GM23338 (cell line): ENCODE measurements at places on chromosomes 6 and 20.
A peak's percentile ranks its signal among the peaks of the same experiment; 100 is the strongest.

DNA sequence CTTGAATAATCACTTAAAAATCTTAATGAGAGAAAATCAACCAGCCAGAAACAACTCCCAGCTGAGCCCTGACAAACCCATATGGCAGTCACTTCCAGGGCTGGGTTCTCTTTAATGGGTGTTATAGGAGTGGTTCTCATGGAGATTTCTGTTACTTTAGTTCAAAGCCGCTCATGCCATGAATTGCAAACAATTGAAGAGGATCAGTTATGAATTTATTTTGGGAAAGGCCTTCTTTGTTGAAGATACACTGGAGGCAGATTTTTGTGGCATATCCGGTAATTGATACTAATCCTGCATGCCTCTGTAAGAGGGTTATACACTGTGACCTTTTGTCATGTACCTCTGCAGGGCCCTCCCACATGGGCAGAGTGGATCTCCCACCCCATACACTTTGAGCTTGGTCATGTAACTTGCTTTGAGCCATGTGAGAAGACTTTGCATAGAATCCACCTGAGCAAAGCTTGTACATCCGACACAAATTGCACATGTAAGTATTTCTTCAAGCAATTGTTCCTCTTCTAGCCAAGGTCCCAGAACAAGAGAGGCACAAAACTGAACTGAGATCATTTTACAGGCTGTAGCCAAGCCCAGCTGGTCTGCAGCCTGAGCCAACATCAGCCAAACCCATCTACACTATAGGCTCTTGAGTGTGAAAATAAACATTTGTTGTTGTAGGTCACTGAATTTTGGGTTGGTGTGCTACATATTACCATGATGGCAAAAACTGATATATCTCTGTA, 492.3 kb downstream of the PREX1 start:
- H3K4me1 ChIP-seq: peaks cover 14% of the 10 kb centered on the region; the same call in 1 of the 2 replicates
- no peaks in the 10 kb centered on the region for H3K27me3 ChIP-seq
- H3K4me3 ChIP-seq: no peak overlapping the region

DNA sequence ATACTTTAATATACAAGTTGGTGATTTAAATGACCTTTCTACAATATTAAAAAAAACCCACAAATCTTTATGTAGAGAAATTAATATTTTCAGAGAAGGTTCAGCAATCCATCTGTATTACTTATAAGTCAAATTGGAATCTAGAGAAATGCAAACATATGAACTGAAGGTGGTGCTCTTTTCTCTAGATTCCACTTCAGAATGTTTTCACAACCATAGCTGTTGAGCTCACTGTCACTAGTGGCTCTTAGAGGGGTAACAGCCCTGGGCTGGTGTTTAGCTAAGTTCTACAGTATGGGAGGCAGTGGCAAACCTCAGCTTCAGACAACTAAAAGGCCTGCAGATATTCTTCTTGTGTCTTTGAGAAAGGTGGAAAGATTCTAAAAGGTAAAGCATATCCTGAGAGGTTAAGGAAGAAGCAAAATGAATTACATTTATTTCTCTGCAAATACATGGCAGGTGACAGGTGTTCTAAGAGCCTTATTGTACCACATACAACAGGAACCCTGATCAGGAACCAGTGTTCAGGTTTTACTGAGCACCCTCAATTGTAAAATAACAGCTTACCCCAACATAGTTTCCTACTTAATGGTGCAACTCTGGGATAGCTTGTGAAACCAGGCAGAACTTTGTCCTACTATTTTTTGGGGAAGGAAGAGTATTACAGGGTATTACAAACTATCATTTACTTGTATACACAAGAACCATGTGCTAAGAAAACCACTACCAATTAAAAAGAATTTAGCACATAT, 56.6 kb upstream of the SAMHD1 start:
- no peak overlapping the region for H3K4me3 ChIP-seq
- no peaks in the 10 kb centered on the region; the same call in 1 of the 2 replicates for H3K36me3 ChIP-seq
- H3K4me1 ChIP-seq: no peaks in the 10 kb centered on the region
- no peaks in the 10 kb centered on the region for H3K27me3 ChIP-seq

DNA sequence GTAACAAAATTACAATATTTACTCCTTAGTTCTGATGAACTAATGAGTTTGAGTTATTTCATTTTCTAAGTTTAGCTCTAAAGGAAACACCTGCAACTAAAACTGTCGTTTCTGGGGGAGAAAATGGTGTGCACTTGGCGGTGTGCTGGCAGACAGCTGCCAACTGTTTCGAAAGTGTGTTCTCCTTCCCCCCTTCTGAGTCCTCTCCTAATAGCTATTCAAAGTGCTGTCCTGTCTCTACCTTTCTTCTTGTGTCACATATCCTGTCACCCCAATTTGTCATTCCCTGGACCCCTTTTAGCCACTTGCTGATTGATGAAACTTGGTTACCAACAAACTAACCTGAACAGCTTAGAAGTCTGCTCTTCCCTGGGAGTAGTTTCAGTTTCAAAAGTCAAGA, 4.9 kb upstream of the UBE2J1 start:
- H3K36me3 ChIP-seq: no peaks in the 10 kb centered on the region
- no peak for DNase-seq
- H3K27ac ChIP-seq: no peak overlapping the region
- peaks cover 15% of the 10 kb centered on the region for H3K27me3 ChIP-seq
- no peak overlapping the region for H3K4me3 ChIP-seq
- 0 out of 2 replicates have a peak, but pooled peaks cover 4% of the 10 kb centered on the region for H3K4me1 ChIP-seq

DNA sequence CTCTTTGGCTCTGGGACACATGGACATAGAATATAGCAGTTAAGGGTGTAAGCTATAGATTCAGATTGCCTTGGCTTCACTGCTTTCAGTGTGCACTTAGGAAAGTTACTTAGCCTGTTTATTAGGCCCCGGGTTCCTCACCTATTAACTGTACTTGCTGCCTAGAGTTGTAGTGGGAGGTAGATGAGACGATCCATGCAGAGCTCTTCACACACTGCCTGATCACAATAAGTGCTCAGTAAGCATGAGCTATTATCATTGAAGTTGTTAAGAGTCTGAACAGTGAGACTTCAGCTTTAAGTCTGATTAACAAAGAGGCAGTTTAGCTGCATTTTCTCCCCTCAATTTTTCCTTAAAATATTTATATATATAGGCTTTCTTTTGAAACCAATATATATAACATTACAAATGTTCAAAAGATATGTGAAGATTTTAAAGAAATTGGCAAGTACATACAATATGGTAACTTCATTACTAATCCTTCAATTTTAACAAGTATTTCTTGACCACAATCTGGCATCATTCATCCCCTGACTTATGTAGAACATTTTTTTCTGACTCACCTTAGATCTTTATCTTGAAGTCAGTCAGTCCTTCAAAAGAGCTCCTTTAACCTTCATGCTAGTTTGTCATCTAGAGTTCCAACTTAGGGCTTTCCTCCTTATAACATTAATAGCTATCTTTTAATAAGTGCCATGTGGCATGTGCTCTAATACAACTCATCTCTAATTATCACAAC, 20.5 kb upstream of the SUPT3H start:
- no peak for DNase-seq
- H3K27me3 ChIP-seq: no peaks in the 10 kb centered on the region
- no peak overlapping the region for H3K27ac ChIP-seq

DNA sequence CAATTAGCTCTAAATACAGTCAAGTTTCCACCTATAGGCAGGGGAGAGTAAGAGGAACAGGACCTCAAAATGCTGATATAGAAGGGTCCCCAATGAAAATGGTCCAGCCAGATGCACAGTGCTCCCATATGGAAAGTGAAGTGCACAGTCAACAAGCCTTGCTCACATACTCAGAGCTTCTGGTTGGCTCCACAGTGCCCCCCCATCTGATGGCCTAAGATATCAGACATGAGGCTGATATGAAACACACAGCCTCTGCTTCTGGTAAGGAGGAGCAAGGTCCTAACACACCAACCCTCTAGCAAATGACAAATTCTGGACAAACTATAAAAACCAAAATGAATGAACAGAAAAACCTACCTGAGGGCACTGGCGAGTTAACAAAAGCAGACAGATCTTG, 111.4 kb upstream of the EMILIN3 start:
- H3K27ac ChIP-seq: no peak overlapping the region
- no peaks in the 10 kb centered on the region; the same call in 1 of the 2 replicates for H3K36me3 ChIP-seq
- no peak overlapping the region for H3K4me3 ChIP-seq
- no peak for DNase-seq
- H3K27me3 ChIP-seq: no peaks in the 10 kb centered on the region

DNA sequence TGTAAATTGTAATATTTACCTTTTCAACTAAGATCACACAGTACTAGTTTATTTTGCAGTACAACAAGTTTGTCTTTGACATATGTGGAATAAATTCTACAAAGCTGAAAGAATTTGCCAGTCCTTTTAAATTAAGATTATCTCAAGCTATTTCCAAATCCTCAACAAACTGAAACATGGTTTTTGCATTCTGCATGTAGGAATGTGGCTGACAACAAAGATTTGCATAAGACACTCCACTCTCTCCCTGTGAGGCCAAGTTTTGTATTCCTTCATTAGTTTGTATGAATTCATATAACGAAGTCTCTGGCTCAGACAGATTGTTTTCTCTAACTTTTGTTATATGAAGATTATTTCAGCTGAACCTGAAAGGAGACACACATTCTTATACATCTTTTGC, 124.1 kb upstream of the THEMIS start:
- no peaks in the 10 kb centered on the region for H3K27me3 ChIP-seq

DNA sequence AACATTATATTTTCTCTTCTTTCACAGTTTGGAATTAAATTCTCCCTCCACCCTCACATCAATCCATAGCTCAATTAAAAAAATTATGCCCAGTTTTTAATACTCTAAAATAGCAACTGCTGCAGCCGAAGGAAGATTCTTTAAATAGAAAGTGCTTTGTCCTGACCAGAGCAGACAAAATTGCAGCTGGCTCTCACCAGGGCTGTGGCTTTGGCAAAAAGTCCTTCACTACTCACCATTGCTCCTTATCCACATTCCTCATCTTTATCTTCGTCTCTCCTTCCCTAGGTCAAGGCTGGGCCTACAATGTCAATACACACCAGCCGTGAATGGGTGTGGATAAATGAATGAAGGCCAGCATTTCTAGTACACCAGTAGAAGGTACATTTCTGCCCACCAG, 107.9 kb upstream of the VGLL2 start:
- H3K36me3 ChIP-seq: no peaks in the 10 kb centered on the region
- H3K27me3 ChIP-seq: no peaks in the 10 kb centered on the region
- no peak overlapping the region for H3K4me3 ChIP-seq
- H3K27ac ChIP-seq: no peak overlapping the region
- no peaks in the 10 kb centered on the region for H3K4me1 ChIP-seq
- DNase-seq: no peak

GRCh38 chr6:48016020-48016755, 94.8 kb downstream of the PTCHD4 start:
- no peak overlapping the region for H3K27ac ChIP-seq
- no peaks in the 10 kb centered on the region for H3K27me3 ChIP-seq
- H3K4me3 ChIP-seq: no peak overlapping the region
- no peaks in the 10 kb centered on the region for H3K4me1 ChIP-seq
- no peaks in the 10 kb centered on the region for H3K36me3 ChIP-seq
- no peak for DNase-seq

GRCh38 chr6:160412993-160413392, 64.8 kb downstream of the SLC22A3 start:
- no peak overlapping the region for H3K4me3 ChIP-seq
- no peaks in the 10 kb centered on the region for H3K27me3 ChIP-seq
- no peak for DNase-seq

GRCh38 chr6:47323321-47323720, 13.6 kb upstream of the TNFRSF21 start:
- no peaks in the 10 kb centered on the region for H3K36me3 ChIP-seq
- H3K4me3 ChIP-seq: no peak overlapping the region
- no peaks in the 10 kb centered on the region for H3K27me3 ChIP-seq
- peaks cover 10% of the 10 kb centered on the region for H3K4me1 ChIP-seq
- H3K27ac ChIP-seq: no peak overlapping the region
- no peak for DNase-seq

- H3K4me1 ChIP-seq: peaks cover 4% of the 10 kb centered on the region
- H3K27ac ChIP-seq: no peak overlapping the region
- no peaks in the 10 kb centered on the region for H3K36me3 ChIP-seq
Observed at GRCh38 chr6:6714118-6714897, 125.8 kb downstream of the LY86 start.

- no peak overlapping the region for H3K27ac ChIP-seq
- peaks cover 15% of the 10 kb centered on the region for H3K4me1 ChIP-seq
- no peaks in the 10 kb centered on the region for H3K27me3 ChIP-seq
- H3K4me3 ChIP-seq: no peak overlapping the region
- DNase-seq: peak; percentile 28
- H3K36me3 ChIP-seq: no peaks in the 10 kb centered on the region
Observed at GRCh38 chr6:37492991-37493660, 6.6 kb downstream of the CCDC167 start.

GRCh38 chr20:5950271-5951031, at the start of the genes MCM8 and TRMT6:
Gene MCM8, plus strand, starts transcription at chr20:5950652. Its CDS starts 1,364 bp downstream, at chr20:5952016.
Gene TRMT6, minus strand, starts transcription at chr20:5950533. Its CDS starts 128 bp downstream, at chr20:5950405.
- DNase-seq: peak; percentile 98
- H3K36me3 ChIP-seq: peaks cover 34% of the 10 kb centered on the region
- peak within 1 kb of the TSS; percentile 59 for H3K4me3 ChIP-seq
- no peaks in the 10 kb centered on the region for H3K27me3 ChIP-seq

DNA sequence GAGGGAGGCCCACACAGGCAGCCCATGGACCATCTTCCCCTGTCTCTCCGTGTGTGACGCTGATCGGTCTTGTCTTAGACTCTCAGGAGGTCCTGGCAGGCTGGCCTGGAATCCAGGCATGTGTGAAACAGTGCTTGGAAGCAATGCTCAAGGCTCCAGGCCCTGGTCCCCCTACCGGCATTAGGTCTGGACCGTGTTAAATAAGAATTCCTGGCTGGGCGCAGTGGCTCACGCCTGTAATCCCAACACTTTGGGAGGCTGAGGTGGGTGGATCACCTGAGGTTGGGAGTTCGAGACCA, 13.0 kb downstream of the IP6K3 start:
- no peaks in the 10 kb centered on the region for H3K4me1 ChIP-seq
- H3K27ac ChIP-seq: no peak overlapping the region
- H3K36me3 ChIP-seq: no peaks in the 10 kb centered on the region; the same call in 1 of the 2 replicates
- no peak overlapping the region for H3K4me3 ChIP-seq
- no peaks in the 10 kb centered on the region for H3K27me3 ChIP-seq
- no peak for DNase-seq

DNA sequence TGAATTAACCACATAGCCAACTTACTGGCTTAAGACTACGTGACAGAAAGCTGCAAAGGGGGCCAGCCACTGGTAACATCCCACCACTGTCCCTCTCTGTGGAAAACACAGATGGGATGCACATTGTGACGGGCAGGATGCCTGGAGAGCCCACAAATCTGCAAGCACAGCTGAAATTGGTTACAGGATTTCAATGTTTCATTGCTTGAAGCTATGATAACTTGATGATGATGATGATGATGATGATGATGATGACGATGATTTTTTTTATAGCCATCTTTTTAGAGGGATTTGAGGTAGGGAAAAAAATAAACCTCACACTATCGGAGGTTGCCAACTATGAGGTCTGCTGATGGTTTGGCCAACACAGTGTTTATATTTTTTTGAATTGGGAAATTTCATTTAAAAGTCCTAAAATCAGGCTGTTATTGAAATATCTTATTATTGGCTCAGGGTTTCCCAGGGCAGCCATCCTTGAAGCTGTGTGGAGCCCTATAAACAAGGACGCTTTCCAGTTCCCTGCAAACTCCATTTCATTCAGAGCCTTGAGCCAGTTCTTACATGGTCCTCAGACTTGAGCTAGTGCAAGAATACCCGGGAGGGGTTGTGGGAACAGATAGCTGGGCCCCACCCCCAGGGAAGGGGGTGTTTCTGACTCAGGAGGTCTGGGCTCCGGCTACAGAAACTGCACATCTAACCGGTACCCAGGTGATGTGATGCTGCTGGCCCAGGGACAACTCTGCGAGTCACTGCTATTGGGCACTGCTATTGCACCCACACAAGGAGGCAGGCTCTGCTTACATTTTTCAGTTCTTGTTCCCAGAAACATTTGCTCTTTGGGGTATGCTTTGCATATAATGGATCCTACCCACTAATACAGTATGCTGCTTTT, 27.1 kb downstream of the BCAS1 start:
- H3K36me3 ChIP-seq: no peaks in the 10 kb centered on the region
- H3K27ac ChIP-seq: no peak overlapping the region
- DNase-seq: no peak
- no peaks in the 10 kb centered on the region for H3K27me3 ChIP-seq
